HFF-Myc (cell line): ENCODE measurements at places on chromosomes 13 and 19.

- DNase-seq: no peak
Observed at GRCh38 chr13:43377149-43377548, 353.8 kb downstream of the DNAJC15 start.

- no peak for DNase-seq
Observed at GRCh38 chr19:55464662-55465054, at the start of gene C19orf85. Gene C19orf85 (minus strand): TSS chr19:55464751. CDS start chr19:55464554, 197 bp downstream.

DNA sequence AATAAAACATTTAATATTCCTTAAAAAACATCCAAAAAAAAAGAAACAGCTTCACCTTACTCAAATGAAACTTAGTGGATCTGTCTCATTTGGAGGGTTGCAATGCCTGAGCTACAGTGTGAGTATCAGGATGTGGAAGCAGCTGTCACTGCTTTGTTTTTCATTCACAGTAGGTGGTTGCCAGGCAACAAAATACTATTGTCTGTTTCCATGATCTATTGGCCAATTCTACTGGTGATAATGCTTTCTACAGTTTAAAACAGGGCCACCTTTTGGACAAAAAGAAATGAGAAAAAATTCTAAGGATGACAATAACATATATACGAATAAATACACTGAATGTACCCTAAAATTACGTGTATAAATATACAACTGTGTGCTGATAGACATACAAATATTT is 3.0 kb downstream of the ENOX1 start:
- no peak for DNase-seq

DNA sequence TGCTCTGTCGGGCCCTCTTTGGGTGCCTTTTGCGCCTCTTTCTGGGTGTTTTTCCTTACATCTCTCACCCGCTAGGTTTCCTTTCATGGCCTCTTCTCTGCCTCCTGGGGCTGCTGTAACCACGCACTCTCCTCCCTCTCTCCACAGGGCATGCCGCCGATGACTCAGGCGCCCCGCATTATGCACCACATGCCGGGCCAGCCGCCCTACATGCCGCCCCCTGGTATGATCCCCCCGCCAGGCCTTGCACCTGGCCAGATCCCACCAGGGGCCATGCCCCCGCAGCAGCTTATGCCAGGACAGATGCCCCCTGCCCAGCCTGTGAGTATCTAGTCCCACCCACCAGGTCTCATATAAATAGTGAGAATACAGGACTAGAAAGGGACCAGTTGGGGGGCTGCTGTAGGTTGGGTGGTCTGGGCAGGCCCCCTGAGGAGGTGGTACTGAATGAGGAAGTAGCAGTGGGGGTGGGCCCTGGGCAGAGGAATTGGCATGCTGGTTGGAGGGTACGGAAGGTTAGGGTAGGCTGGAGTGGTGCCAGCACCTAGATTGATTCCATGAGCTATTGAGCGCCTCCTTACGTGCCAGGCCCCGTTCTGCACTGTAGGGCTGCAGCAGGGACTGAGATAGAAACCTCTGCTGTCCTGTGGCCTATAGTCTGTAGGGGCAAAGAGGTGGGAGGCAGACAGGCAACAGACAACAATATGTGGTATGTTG is 11.9 kb downstream of the SNRPA start:
- no peak for DNase-seq

DNA sequence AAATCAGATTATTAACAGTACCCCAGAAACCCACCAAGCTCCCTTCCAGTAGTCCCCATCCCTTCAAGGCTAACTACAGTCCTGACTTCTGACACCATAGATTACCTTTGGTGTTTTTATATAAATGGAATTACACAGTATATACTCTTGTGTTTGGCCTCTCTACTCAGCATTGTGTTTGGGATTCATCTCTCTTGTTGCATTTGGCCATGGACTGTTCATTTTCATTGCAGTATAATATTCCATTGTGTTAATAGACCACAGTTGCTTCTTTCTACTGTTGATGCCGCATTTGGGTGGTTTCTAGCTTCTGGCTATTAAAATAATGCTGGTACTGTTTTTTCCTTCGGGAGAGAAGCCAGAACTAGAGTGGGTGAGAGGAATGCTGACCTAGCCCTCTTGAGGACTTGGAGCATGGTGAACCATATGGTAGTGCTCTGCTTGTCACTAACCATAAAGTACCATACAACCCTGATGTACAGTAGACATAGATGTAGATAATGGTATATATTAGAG is 18.9 kb upstream of the GARRE1 start:
- no peak for DNase-seq

GRCh38 chr13:112747256-112747655 is 57.4 kb downstream of the ATP11A start:
- DNase-seq: no peak

GRCh38 chr19:6067975-6068374 is 42.3 kb downstream of the RFX2 start:
- DNase-seq: no peak

- no peak for DNase-seq
Observed at GRCh38 chr19:47726467-47726866, 13.2 kb downstream of the EHD2 start.

DNA sequence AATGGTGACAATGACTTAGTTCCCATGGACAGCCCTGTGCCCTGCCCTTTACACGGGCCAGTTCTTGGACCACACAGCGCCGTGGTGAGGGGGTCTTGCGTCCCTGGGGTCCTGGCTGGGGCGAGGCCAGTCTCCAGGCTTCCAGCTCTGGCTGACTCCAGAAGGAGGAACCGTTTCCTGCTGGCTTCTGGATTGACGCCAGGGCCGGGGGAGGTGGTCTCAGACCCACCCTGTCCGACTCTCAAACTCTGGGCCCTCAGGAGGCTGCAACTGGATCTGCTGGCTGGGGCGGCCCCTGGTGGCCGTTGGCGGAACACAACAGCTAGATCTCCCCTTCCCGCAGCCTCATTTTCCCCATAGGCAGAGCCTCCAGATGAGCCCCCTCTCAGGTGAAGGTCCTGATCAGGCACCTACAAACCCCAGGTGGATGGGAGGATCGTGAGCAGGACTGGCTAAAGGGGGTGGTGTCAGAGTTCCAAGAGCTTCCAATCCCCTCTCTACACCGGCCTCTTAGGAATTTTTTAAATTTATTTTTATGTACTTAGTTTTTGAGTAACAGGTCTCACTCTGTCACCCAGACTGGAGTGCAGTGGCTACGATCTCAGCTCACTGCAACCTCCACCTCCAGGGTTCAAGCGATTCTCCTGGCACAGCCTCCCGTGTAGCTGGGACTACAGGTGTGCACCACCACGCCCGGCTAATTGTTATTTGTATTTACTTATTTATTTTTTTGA is 8.0 kb downstream of the CCDC194 start:
- no peak for DNase-seq
